Cortex of kidney (tissue), 1 donor: ENCODE measurements at places on chromosomes 1 and 21.

DNA sequence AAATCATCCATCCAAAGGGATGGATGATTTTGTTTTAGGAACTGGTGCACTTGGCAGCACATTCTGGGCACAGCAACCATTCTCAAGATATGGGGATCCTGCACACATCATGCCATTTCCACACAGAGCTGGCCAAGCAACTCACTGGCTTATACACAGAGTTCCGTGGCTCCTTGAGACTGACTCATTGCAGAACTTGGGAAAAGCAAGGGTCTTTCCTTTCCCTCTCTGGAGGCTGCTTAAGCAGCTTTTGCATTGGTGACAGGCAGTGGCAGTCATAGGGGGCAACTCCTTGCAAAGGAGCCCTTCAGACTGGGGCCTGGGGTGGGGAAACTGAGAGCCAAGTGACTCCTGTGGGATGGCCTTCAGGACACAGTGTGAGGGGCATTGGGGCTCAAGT, 1.9 kb upstream of the MAD2L2 start:
- no peak for DNase-seq

- no peak for DNase-seq
Measured at GRCh38 chr1:33009561-33009960, 27.1 kb downstream of the AK2 start.

- DNase-seq: no peak
Measured at GRCh38 chr1:1116701-1117468, 996 bp upstream of the C1orf159 start.

- no peak for DNase-seq
Measured at GRCh38 chr1:108357802-108358201, 92.3 kb upstream of the NBPF6 start.
